Glomerular endothelial cell (primary cell): ENCODE measurements at places on chromosomes 5 and 9. TPM values are rescaled to one million over a fixed set of nuclear protein-coding genes. Genes with fewer than 3 reads are reported as not detected.

Gene SH2D3C
- 94.0 and 160 TPM in 2 replicates for total RNA-seq

Gene CEMIP2
- total RNA-seq = 113 and 114 TPM in 2 replicates

Gene CDKN2B-AS1
- total RNA-seq = 2.9 and 7.1 TPM in 2 replicates

Gene PDLIM4
- total RNA-seq = 88.4 and 118 TPM in 2 replicates

Gene ZCCHC9
- total RNA-seq = 15.0 and 16.2 TPM in 2 replicates

Gene SPATA31D4
- total RNA-seq = not detected in 2 replicates

Gene WDR38
- total RNA-seq = not detected in 2 replicates

Gene EPB41L4A
- 26.5 and 33.8 TPM in 2 replicates for total RNA-seq

Gene PCDHB15
- total RNA-seq = 0.97 and 1.7 TPM in 2 replicates

Gene CTXN3
- total RNA-seq = not detected in 2 replicates

Gene SH3PXD2B
- 41.1 and 44.9 TPM in 2 replicates for total RNA-seq

Gene PMPCA
- total RNA-seq = 48.2 and 55.5 TPM in 2 replicates

Gene PSAT1
- 15.5 and 22.7 TPM in 2 replicates for total RNA-seq

Gene SCAMP1
- total RNA-seq = 27.6 and 29.7 TPM in 2 replicates

Gene ACTBL2
- total RNA-seq = 2.8 and 4.0 TPM in 2 replicates

Gene RNF44
- 12.6 and 26.1 TPM in 2 replicates for total RNA-seq

Gene ANKRD20A1
- total RNA-seq = 0.24 and 0.58 TPM in 2 replicates

Gene GALNT12
- total RNA-seq = 0.99 and 2.6 TPM in 2 replicates

Gene NUTM2G
- total RNA-seq = not detected in 2 replicates

Gene TAS2R1
- total RNA-seq = not detected in 2 replicates
